HFF-Myc (cell line): ENCODE measurements at places on chromosomes 1 and 21.

GRCh38 chr1:15953791-15954241, 22.1 kb downstream of the ZBTB17 start:
- DNase-seq: no peak

DNA sequence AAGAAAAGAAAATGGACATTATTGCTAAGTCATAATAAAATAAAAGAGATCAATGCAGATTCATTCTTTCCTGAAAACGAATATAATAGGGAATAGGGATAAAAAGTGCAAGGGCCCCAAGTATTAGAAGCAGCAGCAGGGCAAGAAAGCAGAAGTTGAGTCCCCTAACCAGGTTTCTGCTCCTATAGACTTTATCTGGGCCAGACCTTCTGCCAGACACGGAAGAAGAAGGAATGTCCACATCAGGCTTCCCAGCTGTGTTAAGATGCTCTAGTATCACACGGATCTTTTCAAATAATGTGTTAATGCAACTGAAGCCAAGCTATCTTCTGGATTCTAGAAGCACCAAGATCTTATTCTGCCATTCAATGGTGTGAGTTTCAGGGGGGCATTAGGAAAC, 26.9 kb downstream of the CD244 start:
- no peak for DNase-seq

DNA sequence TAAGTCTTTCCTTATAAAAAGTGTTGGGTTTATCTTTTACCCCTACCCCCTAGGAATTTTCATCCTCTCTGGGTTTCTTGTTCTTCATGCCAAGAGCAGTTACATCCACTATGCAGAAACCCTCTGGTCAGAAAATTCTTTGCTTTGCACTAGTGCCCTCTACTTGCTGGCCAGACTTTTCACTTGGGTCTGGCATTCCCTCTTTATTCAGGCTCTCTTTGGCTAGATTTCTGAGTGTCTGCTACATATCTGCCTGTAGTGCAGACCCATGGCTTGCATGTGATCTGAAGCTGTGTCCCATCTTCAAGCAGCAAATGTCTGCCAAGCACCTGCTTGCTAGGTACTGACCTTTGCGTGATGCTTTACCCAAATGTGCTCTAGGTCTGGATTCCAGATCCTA, 237.0 kb downstream of the GPATCH2 start:
- no peak for DNase-seq

GRCh38 chr1:42340901-42341300, 5.9 kb upstream of the FOXJ3 start:
- DNase-seq: no peak

- DNase-seq: no peak
Measured at GRCh38 chr1:25848531-25848930, 10.7 kb downstream of the AUNIP start.

DNA sequence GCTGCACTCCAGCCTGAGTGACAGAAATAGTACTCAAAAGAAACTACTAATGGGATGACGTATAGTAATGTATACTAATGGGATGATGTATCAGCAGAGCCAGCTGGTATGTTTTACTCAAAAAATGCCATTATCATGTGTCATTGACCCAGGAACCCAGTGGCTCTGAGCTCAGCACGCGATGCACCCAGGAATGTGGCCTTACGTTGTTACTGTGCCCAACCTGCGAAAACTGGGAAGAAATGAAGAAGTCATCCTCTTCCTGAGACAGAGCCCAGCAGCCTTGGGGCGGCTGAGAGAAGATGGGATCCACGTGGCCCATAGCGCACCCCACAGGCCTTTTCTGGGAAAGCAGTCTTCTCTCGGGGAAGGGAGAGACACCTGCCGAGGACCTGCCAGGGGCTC, 8.8 kb downstream of the UBE2J2 start:
- DNase-seq: peak; percentile 97

GRCh38 chr1:11562664-11563063, 83.7 kb downstream of the DISP3 start:
- no peak for DNase-seq

- peak; percentile 51 for DNase-seq
Measured at GRCh38 chr1:7046314-7046713, 261.1 kb downstream of the CAMTA1 start.

- no peak for DNase-seq
Measured at GRCh38 chr1:24302209-24302611, 16.9 kb upstream of the GRHL3 start.

GRCh38 chr1:99677416-99677815, 31.5 kb downstream of the PALMD start:
- DNase-seq: no peak

DNA sequence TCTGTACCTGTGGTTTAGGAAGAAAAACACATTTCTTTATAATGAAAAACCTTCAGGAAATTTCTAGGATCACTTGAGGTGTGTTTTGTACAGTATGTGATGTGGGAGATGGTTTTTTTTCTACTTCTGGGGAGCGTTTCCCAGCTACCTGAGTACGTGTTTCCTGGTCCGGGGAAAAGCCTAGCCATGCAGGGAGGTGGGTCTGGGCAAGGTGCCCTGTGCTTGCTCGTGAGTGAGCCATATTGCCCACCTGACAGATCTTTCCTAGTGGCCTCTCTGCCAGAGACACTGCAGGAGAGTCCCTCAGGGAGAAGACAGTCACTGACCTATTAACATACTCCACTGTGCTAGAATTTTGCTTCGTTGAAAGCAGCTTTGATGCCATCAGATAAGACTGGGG, 41.3 kb downstream of the TRPM2 start:
- no peak for DNase-seq

DNA sequence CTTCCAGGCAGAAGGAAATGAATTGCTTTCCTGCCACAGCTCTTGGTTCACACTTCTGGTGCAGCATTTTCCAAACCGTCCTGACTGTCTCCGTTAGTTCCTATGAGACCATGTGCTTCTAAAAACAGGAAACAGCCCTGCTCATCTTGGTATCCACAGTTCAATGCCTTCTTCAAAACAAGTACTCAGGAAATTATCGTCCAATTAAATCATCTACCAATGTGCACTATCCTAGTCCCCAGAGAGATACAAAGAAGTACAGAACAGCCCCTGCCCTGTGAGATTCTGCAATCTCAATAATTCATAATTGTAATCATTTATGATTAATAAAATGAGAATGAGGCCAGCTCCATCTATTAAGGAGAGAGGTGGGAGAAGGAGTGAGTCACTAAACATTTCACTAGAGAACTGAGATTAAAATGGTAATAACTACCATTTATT, 11.2 kb downstream of the CLEC20A start:
- no peak for DNase-seq

- DNase-seq: no peak
Measured at GRCh38 chr1:193184776-193185175, 1.6 kb downstream of the B3GALT2 start.

DNA sequence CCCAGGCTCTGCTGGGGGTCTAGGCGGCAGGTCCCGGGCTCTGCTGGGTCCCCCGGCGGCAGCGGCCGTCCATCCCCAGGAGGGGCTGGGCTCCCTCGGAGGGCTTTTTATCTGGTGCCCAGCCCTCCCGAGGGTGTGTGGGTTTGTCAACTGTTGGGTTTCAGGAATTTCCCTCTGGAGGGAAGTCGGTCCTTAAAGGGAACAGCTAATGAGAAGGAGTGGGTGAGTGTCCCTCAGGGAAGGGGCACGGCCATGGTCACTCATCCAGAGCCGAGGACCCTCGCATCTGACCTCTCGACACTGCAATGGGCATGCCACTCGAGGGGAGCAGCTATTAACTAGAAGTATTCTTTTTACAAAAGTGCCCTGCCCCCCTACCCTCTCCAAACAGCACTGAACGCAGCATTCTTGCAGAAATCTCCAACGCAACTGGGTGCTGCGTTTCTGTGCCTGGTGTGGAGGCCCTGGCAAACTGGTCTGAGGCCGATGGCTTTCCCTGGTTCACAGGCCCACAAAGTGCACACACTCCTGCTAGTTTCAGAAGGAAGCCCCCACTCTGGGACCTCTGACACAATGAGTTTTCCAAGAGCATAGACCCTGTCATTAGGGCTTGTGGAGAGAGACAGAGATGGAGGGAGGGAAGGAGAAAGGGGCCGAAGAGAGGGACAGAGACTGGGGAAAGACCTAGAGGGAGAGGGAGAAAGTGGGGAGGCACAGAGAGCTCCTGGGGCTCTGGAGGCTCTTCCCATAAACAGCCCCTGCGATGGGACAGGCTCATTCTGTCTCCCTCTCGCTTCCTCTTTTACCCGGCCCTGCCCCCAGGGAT, 1.0 kb upstream of the TSPEAR start:
- DNase-seq: no peak
